ENCODE measurements at places on chromosomes 2 and 18. TPM values are rescaled to one million over a fixed set of nuclear protein-coding genes. Genes with fewer than 3 reads are reported as not detected.

GALNT3 gene
- total RNA-seq: 8.7 TPM

ANTXR1 gene
- 104 TPM for total RNA-seq

MYO7B gene
- 1.5 TPM for total RNA-seq

TTC27 gene
- total RNA-seq: 26.5 TPM

CACNB4 gene
- 13.7 TPM for total RNA-seq

ZSWIM2 gene
- total RNA-seq: not detected

STRN gene
- 38.1 TPM for total RNA-seq

LIPG gene
- 2.9 TPM for total RNA-seq

GRCh38 chr2:233981574-233982420 lies 64.6 kb downstream of the TRPM8 start:
- DNase-seq: no peak

DNA sequence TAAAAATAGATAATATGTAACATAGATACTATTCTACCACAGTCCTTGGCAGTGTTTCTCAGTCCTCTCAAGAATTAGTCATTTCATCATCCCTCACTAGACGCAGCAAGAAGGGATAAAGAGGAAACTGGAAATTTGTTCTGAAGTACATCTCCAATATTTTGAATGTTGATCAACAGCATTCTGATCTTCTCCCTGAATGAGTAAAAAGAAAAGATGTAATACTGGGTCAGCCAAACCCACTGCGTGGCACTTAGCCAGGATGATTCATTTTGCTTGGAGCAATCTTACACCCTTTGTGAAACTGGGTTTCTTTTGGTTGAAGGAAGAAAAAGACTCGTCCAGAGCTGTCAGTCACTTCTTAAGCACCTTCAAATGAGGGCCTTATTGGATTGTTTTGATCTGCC lies 54.1 kb downstream of the TAF1B start:
- DNase-seq: peak; percentile 70

DNA sequence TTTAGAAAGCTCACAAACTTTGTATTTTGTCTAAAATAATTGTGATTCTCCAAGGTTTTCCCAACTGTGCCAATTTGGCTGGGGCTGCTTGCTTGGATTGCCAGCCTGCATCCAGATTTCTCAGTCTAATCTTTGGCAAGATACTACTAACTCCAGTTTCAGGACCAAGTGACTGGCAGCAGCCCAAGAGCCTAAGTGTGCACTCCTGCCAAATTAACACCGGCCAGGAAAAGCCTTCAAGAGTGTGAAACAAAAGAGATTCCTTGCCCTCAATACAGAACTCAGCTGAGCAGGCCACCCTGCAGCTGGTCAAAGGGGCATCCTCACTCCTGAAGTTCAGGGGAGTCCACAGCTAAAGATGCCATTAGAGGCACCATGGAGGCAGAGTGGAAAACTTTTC lies 589.0 kb upstream of the ACVR2A start:
- peak; percentile 78 for DNase-seq

DNA sequence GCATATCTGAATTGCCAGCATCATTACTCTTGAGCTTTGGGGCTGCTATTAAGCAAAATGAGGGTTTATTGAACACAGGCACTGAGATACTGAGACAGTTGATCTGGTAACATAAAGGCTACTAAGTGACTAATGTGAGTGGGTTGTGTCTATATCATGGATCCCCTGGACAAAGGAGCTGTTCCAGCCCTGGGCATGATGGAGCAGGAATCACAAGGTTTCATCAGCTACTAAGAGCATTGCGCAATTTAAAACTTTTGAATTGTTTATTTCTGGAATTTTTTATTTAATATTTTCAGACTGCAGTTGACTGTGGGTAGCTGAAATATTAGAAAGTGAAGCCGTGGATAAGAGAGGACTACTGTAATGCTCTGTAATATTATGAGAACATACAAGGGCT lies 73.5 kb downstream of the MGAT5 start:
- DNase-seq: no peak

- no peak for DNase-seq
These were observed 56.2 kb downstream of the BCL2L11 start for GRCh38 chr2:111176867-111177266.

DNA sequence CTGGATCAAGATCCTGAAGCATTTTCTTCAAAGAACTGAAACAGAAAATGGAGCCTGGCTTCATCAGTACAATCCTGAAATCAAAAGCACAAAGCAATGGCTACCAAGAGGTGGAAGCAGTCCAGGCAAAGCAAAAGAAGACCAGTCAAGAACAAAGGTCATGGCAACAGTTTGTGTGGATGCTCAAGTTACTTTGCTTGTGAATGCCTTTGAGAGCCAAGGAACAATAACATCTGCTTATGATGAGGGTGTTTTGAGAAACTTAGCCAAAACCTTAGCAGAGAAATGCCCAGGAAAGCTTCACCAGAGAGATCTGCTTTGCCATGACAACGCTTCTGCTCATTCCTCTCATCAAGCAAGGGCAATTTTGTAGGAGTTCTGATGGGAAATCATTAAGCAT lies 723.1 kb downstream of the TMEM182 start:
- peak; percentile 3 for DNase-seq

DNA sequence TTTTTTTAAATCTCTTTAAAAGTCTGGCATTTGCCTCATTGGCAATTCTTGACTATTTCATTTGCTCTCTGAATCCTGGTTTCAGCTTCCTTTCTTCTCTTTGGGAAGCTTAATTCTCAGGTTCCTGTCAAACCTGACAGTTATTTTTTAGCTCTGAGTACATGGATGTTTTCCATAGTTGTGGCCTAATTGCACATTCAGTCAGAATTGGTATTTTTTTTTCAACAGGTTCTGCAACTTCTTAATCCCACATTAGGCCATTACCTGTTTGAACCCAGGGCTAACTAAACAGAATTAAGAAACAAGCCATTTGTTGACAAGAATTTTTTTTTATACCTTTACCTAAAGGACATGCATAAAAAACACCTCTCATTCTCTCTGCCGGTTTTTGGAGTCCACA lies 338.8 kb downstream of the SETBP1 start:
- peak; percentile 35 for DNase-seq

GRCh38 chr2:11430729-11431128 lies 35.2 kb downstream of the E2F6 start:
- DNase-seq: no peak

DNA sequence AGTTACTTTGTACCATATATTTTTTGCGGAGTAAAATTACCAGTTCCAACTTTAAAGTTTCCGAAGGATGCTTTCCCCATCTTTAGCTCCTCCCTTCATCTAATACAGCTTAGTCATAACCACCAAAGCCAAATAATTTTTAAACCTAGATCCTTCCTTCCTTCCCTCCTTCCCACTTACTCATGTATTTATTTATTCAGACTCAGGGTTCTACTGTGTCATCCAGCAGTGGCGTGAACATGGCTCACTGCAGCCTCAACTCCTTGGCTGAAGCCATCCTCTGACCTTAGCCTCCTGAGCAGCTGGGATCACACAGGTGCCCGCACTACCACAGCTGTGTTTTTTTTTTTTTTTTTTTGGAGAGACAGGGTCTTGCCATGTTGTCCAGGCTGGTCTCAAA lies 4.4 kb downstream of the LPIN2 start:
- no peak for DNase-seq

GRCh38 chr18:63676526-63677323 lies 15.0 kb upstream of the SERPINB3 start:
- DNase-seq: no peak

GRCh38 chr2:60353406-60353800 lies 200.1 kb downstream of the BCL11A start:
- DNase-seq: peak; percentile 66
